ENCODE measurements at places on chromosomes 7 and 10. TPM values are rescaled to one million over a fixed set of nuclear protein-coding genes. Genes with fewer than 3 reads are reported as not detected.

EBLN1 gene
- total RNA-seq: 0.17 TPM

LIPM gene
- not detected for total RNA-seq

NYAP1 gene
- total RNA-seq: not detected

PHKG1 gene
- not detected for total RNA-seq

ECHDC3 gene
- not detected for total RNA-seq

DNA sequence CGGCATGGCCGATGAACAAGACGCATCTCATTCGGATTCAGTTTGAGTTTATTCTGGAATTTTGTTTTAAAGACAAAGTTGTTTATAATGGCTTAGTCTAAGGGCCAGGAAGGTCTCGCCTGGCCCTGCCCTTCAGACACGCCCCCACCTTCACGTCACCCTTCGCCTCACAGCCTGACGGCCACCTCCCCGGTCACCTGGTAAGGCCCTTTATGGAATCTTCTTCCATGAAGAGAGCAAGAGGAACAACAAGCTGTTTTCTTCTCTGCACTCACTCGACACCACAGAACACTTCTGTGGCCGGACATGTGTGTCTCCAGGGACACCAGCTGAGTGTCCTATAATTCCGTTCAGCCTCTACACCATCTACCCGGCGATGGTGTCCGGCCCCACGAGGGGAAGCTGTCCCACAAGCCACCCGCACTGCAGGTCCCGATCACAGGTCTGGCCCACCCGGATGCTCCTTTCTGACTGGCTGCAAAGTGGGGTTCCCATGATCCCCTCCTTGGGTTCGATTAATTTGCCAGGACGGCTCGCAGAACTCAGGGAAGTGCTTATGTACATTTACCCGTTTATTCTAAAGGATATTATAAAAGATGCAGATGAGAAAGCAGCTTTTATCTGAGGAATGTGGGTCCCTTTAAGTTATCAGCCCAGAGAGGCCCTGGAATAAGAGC lies 17.4 kb upstream of the KNDC1 start:
- no peak for DNase-seq

DNA sequence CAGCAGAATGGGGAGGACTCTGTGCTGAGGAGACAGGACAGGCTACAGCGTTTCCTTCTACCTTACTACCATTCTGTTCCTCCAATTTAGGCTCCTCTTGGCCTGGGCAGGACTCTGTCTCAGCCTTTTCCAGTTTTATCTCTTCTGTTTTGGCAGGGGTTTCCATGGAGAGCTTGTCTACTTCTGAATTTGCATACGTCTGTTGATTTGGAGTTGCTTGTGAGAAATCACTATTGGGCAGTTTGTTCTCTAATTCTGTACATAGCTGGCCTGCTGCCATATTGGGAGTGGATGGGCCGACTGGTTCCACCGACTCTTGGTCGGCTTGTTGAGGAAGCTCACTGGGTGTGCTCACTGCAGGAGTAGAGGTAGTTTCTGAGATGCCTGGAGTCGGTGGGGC lies 136.8 kb downstream of the GALNT11 start:
- DNase-seq: no peak

DNA sequence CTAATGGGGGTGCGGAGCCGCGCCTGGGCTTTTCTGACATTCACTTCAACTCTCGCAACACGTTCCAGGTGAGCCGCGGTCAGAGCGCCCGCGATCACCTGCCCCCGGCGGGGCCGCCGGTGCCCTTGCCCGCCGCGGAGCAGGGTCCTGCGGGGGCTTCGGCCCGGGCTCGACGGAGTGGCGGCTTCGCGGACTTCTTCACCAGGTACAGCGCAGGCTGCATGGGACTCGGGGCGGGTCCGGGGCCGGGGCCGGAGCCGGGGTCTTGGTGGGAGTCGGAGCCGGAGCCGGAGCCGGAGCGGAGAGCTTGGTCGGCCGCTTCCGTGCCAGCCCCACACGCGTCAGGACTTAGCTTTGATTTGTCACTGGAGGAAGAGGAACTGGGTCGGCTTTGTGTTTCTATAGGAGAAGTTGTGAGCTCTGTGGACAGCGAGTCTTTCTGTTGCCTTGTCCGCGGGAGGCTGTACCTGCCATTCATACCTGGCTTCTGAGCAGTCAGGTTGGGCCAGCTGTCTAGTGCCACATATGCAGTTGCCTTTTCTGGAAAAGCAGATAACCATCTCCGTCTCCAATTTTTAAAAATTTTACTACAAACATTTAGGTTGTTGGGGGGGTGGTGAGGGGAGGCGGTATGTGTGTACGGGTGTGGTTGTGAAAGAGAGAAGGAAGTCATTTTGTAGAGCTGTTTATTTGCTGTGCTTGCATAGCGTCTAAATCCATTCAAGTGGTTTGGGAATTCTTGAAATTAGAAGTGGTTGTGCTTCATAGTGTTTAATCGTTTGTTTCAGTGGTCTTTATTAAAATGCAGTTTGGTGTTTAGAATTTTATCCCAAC lies 1.3 kb downstream of the TBC1D12 start:
- peak; percentile 81 for DNase-seq

- peak; percentile 51 for DNase-seq
Measured at GRCh38 chr7:68205826-68206225, 1209.2 kb downstream of the TYW1 start.
